ENCODE measurements at places on chromosomes 1 and 21. TPM values are rescaled to one million over a fixed set of nuclear protein-coding genes. Genes with fewer than 3 reads are reported as not detected.

OR6N1 gene
- not detected for total RNA-seq

ATP1A4 gene
- total RNA-seq, result not detected

SPRR4 gene
- not detected for total RNA-seq

HCN3 gene
- total RNA-seq, result 12.2 TPM

LRRC8C gene
- 6.9 TPM for total RNA-seq

SPATA17 gene
- 0.61 TPM for total RNA-seq

ANGPTL1 gene
- total RNA-seq, result 6.8 TPM

SPRR1A gene
- total RNA-seq, result not detected

CFAP74 gene
- total RNA-seq, result not detected

CLCA1 gene
- total RNA-seq, result not detected

SYT2 gene
- total RNA-seq, result 0.92 TPM

BOLA1 gene
- 15.7 TPM for total RNA-seq

PPIAL4G gene
- not detected for total RNA-seq

ZNF697 gene
- 4.8 TPM for total RNA-seq

CPLANE2 gene
- 7.6 TPM for total RNA-seq

TTC24 gene
- total RNA-seq, result not detected

NUDT4B gene
- total RNA-seq, result not detected

KLHDC9 gene
- 4.8 TPM for total RNA-seq

NCF2 gene
- total RNA-seq, result not detected

HYI gene
- total RNA-seq, result 14.8 TPM

CELA3A gene
- not detected for total RNA-seq

LCE1F gene
- total RNA-seq, result not detected

CR1 gene
- total RNA-seq, result not detected

FOXD2 gene
- total RNA-seq, result 0.17 TPM

PLA2G5 gene
- total RNA-seq, result not detected

KCNN3 gene
- 1.5 TPM for total RNA-seq

TMEM82 gene
- total RNA-seq, result not detected

DNASE2B gene
- not detected for total RNA-seq

DCST1 gene
- total RNA-seq, result not detected

SAMD13 gene
- total RNA-seq, result 1.2 TPM

MRPL24 gene
- total RNA-seq, result 85.7 TPM

FCRL2 gene
- total RNA-seq, result not detected

IFI44 gene
- 29.0 TPM for total RNA-seq

MROH9 gene
- total RNA-seq, result not detected

SELENBP1 gene
- not detected for total RNA-seq

HSD11B1 gene
- not detected for total RNA-seq

ILDR2 gene
- total RNA-seq, result not detected

FAM177B gene
- not detected for total RNA-seq

TMEM200B gene
- 1.3 TPM for total RNA-seq

VANGL2 gene
- 20.9 TPM for total RNA-seq

AMPD1 gene
- 0.19 TPM for total RNA-seq

HIVEP3 gene
- 3.6 TPM for total RNA-seq

MTF1 gene
- 19.8 TPM for total RNA-seq

KCNA3 gene
- 0.43 TPM for total RNA-seq

FMO1 gene
- total RNA-seq, result not detected

ELAPOR1 gene
- total RNA-seq, result 0.17 TPM

HSD3B1 gene
- total RNA-seq, result not detected

RNU1-3 gene
- total RNA-seq, result 1,908 TPM

SLAMF8 gene
- total RNA-seq, result not detected

Measured in A673 (cell line).